ENCODE measurements at places on chromosomes 7 and 10. TPM values are rescaled to one million over a fixed set of nuclear protein-coding genes. Genes with fewer than 3 reads are reported as not detected.

- no peaks in the 10 kb centered on the region for H3K36me3 ChIP-seq
- no peaks in the 10 kb centered on the region for H3K4me1 ChIP-seq
- H3K27me3 ChIP-seq: peaks cover 17% of the 10 kb centered on the region
- no peak for DNase-seq
- H3K27ac ChIP-seq: no peak overlapping the region
- no peak overlapping the region for H3K4me3 ChIP-seq
Measured at GRCh38 chr10:60894786-60895185, 49.2 kb downstream of the RHOBTB1 start.

The OTUD1 gene
- total RNA-seq: 10.2 TPM

The LRRC18 gene
- total RNA-seq: not detected

The ITIH5 gene
- total RNA-seq: not detected

DNA sequence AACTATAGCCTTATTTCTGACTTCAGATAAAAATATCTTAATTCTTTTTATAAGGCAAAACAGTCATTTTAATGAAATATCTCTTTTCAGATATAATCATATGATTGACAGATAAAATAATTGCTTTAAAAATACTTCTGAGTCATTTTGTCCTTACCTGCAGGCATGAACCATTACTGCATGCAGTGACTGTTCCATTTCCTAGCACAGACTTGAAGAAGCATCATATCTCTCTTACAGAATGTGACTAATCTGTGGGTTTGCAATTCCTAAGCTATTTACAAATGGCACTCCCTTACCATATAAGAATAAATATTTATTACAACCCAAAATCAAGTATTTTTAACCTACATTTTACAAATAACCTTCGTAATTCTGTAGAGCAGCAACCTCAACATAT is 120.7 kb downstream of the SRPK2 start:
- peak overlapping the region; percentile 72 for H3K4me3 ChIP-seq
- no peaks in the 10 kb centered on the region for H3K27me3 ChIP-seq
- no peaks in the 10 kb centered on the region for H3K36me3 ChIP-seq
- H3K4me1 ChIP-seq: peaks cover 39% of the 10 kb centered on the region
- H3K27ac ChIP-seq: peak overlapping the region; percentile 64

DNA sequence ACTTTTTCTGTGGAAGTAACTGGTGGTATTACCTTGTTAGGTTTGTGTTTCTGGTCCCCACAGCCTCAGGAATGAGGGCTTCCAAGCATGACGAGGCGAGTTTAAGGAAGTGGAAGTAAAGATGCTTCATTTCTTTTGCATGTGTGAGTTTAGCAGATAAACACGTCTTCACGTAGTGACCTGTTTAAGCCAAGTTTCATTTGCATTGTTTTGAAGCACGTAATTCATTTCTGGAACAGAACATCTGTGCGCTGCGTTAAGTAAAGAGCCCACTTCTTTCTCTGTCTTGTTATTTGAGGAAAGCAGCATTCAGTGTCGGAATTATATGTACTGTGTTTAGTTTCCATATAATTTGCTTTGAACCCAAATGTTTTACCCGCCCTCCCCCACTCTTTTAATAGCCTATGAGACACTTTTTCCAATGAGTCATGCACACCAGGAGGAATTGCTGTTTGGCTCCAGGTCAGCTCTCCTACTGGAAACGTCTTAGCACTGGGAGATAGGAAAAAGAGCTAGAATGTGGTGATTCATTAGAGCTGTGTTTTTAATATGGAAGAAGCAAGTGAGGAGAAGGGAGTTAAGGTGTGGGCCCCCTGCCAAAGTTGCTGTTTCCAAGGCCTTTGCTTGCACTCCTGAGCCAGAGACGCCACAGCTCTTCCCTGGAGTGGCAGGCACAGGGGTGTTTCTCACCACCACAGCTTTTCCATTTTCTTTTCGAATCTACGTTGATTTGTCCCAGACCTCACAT is 36.7 kb downstream of the BTBD16 start:
- no peaks in the 10 kb centered on the region for H3K4me1 ChIP-seq
- peaks cover 18% of the 10 kb centered on the region for H3K27me3 ChIP-seq
- no peaks in the 10 kb centered on the region for H3K36me3 ChIP-seq
- no peak for DNase-seq
